ENCODE measurements at places on chromosomes 11 and 22. TPM values are rescaled to one million over a fixed set of nuclear protein-coding genes. Genes with fewer than 3 reads are reported as not detected.

Gene ADAMTS15
- 94.9 TPM for total RNA-seq

Gene RGL4
- total RNA-seq = not detected

Gene TRIM77
- total RNA-seq = not detected

Gene PHLDB1
- total RNA-seq = 157 TPM
